ENCODE measurements at places on chromosomes 2 and 18.
A peak's percentile ranks its signal among the peaks of the same experiment; 100 is the strongest.

DNA sequence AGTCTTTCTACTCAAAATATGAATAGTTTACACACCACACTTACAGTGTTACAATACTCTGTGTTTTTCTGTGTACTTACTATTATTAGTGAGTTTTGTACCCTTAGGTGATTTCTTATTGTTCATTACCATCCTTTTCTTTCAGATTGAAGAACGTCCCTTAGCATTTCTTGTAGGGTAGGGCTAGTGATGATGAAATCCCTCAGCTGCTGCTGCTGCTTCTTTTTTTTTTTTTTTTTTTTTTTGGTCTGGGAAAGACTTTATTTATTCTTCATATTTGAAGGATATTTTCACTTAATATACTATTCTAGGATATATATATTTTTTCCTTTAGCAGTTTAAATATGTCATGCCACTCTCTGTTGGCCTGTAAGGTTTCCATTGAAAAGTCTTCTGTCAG lies 29.0 kb upstream of the SERPINB2 start:
- DNase-seq: no peak

DNA sequence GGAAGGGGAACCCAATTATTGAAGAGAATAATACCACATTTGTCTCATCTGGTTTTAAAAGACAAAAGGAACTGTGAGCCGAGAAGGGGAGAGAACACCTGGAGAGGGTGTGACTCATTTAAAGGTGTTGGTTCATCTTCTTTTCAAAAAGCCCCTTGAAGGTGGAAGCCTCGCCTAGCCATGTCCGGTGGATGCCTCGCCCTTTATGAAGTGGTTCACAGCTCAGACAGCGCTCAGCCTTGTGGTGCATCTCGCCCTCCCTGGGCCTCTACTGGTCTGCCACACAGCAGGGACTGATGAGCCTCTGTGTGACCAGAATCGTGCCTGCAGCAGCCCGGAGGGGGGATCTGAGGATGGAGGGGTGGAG lies 290.0 kb upstream of the CXCR4 start:
- peak; percentile 56 for DNase-seq

GRCh38 chr2:33485051-33485450 lies 8.6 kb downstream of the RASGRP3 start:
- no peak for DNase-seq

DNA sequence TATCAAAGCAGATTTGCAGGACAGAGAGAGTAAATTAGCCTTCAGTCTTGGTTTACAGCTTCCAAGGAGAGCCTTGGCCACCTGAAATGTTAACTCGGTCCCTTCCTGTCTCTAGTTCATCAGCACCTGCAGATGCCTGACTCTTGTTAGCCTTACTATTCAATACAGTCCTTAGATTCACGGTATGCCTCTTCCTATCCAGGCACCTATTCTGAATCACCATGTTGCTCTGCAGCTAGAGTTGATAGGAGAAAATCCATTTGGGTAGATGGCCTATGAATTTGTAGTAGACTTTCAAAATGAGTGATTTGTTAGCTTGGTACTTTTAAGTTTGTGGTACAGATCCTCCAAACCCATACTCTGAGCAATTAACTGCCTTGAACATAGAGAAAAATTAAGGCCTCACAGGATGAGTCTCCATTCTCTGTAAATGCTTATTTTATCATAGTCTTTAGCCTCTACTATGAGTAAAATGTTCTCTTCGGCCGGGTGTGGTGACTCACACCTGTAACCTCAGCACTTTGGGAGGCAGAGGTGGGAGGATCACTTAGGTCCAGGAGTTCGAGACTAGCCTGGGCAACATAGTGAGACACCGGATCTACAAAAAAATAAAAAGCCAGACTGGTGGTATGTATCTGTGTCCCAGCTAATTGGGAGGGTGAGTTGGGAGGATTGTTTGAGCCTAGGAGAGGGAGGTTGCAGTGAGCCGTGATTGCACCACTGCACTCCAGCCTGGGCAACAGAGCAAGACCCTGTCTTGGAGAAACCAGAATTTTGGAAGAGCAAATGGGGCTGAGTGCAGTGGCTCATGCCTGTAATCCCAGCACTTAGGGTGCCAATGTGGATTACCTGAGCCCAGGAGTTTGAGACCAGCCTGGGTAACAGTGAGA lies 32.9 kb downstream of the PTCD3 start:
- no peak for DNase-seq

DNA sequence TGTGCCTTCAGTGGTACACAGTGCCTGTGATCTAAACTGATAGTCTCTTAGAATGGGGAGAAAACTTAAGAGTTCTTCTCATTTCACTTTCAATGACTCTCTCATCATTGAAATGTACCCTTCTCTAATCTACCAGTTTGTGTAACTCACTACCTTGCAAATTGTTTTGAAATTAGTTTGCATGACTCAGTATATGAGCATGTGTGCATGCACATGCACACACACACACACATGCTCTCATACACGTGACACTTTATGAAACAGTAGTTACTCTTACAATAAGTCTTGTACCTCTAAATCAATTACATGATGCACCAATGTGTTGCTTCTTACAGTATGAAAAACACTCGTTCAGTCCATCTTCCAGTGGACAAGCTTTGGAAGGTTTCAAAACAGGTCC lies 10.6 kb downstream of the LYPD6B start:
- no peak for DNase-seq

GRCh38 chr2:168432565-168433186 lies 23.4 kb upstream of the CERS6 start:
- DNase-seq: no peak

Measured in NCI-H69 (cell line).